ENCODE measurements at places on chromosomes 7 and 10.

DNA sequence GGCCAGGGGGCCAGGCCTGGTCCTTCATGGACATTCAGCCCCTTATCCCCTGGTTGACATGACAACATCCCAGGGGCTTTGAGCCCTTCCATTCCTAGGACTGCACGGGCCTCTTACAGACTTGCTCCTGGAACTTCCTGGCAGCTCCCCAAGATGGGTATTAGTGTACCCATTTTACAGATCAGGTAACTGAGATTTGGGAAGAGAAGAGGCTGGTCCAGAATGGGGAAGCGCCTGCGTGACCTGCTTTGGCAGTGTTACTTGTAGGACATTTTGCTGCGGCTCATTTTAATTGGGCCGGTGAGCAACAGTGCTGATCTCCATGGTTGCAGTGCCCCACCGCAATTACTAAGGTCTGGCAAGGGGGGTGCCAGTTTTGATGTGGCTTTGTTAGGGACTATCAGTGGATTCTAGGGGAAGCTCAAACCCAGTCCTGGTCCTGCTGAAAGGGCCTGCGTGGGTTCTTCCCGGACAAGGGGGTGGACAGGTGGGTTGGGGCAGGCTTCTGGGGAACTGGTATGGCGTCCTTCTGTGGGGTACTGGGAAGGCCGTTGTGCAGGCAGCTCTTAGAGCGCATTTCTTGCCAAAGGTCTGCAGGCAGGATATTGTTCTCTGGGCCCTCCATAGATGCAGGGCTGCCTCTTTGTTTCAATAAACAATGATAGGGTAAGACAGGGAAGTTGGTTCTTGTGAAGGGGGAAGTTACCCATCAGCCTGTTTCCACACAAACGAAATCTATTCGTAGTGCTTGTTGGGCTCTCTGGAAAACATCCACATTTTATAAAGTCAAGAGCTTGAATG is 137.6 kb downstream of the RGS10 start:
- H3K4me1 ChIP-seq = peaks cover 40% of the 10 kb centered on the region
- no peak for DNase-seq
- no peak overlapping the region for H3K4me3 ChIP-seq
- peak overlapping the region; percentile 85 for H3K27ac ChIP-seq

DNA sequence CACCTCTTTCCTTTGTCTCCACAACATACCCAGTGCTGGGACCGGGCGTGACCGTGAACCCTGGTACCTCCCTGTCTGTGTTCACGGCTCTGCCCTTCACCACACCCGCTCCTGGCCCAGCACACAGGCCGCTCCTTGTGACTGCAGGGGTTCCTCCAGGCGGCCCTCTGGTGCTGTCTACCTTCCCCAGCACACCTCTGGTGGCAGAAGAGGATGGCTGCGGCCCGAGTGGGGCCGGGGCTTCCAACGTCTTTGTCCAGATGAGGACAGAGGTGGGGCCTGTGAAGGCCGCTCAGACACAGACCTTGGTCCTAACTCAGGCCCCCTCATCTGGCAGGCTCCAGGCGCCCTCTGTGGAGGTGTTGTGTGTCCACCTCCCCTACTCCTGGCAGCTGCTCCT is 55.4 kb upstream of the SGMS1 start:
- no peak overlapping the region for H3K4me3 ChIP-seq
- H3K27ac ChIP-seq = no peak overlapping the region
- H3K27me3 ChIP-seq = no peaks in the 10 kb centered on the region
- no peaks in the 10 kb centered on the region for H3K4me1 ChIP-seq

DNA sequence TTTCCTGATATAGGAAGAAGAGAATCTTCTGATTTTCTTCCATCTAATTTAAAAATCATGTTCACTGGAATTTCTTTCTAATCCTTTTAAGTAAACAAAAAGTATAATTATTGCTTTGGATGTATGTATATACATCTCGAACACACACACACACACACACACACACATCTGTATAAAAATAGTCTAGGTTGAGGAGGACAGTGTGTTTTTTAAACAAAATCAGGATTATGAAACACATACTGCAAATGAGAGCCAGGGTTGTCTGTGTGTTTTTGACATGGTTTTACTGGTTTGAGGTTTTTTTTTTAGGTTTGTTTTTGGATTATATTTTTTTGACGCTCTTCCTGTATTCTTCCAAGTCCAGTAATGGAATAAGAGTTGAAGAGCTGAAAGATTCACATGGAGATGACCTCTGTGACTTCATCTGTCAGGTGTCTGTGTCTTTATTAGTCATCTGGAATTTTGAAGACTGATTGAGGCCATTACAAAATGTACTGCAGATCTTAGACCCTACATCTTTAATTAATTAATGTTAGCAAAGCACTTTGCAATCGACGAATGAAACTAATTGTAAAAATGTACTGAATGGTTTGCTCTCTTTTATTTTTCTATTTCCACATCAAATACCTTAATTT is 237.1 kb downstream of the SUGCT start:
- no peaks in the 10 kb centered on the region for H3K27me3 ChIP-seq
- H3K4me3 ChIP-seq = no peak overlapping the region
- no peaks in the 10 kb centered on the region for H3K36me3 ChIP-seq
- no peak for DNase-seq
- no peak overlapping the region for H3K27ac ChIP-seq

DNA sequence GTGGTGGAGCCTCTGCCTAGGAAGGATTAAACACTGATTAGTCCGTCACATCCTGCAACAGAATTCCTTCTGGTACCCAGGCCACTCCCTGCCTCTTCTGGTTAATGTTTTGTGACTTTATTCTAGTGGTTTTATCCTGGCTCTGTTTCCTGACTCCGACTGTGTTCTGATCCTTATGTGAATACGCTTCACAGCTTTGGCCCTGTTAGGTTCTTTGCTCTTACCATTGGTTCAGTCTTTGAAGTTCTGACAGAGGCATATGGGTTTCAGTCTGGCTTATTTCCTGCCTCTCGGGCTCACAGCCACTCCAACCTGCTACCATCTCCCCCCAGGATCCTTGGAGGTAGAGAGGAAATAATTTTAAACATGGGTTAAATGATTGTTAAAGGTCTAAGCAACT is 23.2 kb upstream of the FGL2 start:
- no peaks in the 10 kb centered on the region for H3K36me3 ChIP-seq
- no peak for DNase-seq
- no peak overlapping the region for H3K27ac ChIP-seq
- no peaks in the 10 kb centered on the region for H3K4me1 ChIP-seq

- no peak overlapping the region for H3K27ac ChIP-seq
- H3K4me1 ChIP-seq = no peaks in the 10 kb centered on the region
- no peak for DNase-seq
- no peaks in the 10 kb centered on the region for H3K36me3 ChIP-seq
- H3K27me3 ChIP-seq = no peaks in the 10 kb centered on the region
- H3K4me3 ChIP-seq = no peak overlapping the region
Observed at GRCh38 chr7:46257761-46258448, 336.8 kb upstream of the IGFBP3 start.

- H3K4me1 ChIP-seq = peaks cover 5% of the 10 kb centered on the region
- H3K4me3 ChIP-seq = no peak overlapping the region
- no peak for DNase-seq
- no peaks in the 10 kb centered on the region for H3K36me3 ChIP-seq
- no peak overlapping the region for H3K27ac ChIP-seq
- H3K27me3 ChIP-seq = no peaks in the 10 kb centered on the region
Observed at GRCh38 chr10:43217563-43218205, 49.2 kb downstream of the RASGEF1A start.

DNA sequence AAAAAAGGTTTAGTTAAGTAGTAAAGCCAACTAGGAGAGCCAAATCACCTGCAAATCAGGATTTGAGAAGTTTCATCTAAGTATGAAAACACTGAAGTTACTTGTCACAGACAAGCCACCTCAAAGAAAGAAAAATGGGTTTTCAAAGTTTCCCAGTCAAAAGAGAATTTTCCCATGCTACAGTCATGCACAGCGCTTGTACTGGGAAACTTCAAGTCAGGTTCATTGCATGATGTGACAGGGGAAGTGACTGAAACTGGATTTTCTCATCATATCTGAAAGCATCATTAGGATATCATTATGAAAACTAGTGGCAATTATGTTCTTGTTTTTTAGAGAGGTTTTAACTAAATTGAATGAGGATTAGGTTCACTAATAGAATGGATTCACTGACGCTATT is 167.0 kb downstream of the SGMS1 start:
- no peaks in the 10 kb centered on the region for H3K4me1 ChIP-seq
- no peak for DNase-seq
- no peaks in the 10 kb centered on the region for H3K27me3 ChIP-seq

DNA sequence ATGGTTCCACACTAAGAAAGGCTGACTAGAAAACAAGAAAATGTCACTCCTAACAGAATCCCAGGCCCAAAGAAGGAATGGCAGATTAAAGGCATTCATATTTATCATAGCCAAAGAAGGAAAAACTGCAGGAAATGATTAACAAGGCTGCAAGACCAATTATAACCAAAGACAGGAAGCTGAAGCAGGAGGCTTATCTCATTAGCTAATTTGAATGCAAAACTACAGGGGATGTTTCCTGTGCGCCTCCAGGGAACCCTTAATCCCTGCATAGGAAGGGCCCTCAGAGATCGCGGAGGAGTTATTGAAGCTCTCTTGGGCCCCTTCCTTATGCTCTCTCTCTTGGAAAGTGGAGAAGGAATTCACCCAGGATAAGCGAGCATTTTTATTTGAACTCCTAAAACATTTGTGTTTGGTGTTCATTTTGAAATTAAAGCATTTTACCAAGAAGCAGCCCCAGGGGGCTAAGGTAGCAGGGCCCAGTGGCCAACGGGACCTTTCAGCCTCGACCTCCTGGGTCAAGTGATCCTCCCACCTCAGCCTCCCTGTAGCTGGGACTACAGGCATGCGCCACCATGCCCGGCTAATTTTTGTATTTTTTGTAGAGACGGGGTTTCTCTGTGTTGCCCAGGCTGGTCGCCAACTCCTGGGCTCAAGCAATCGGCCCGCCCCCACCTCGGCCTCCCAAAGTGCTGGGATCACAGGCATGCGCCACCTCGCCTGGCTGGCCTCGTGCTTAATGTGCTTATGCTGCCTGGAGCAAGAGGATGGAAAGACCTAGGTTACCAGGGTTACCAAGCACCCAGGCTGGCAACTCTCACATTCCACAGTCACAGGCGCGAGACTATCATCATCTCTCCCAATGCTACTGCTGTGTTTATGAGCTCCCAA is 24.1 kb upstream of the PROSER2 start:
- no peak overlapping the region for H3K4me3 ChIP-seq
- H3K27ac ChIP-seq = no peak overlapping the region
- no peak for DNase-seq
- no peaks in the 10 kb centered on the region for H3K4me1 ChIP-seq
- peaks cover 8% of the 10 kb centered on the region for H3K27me3 ChIP-seq

DNA sequence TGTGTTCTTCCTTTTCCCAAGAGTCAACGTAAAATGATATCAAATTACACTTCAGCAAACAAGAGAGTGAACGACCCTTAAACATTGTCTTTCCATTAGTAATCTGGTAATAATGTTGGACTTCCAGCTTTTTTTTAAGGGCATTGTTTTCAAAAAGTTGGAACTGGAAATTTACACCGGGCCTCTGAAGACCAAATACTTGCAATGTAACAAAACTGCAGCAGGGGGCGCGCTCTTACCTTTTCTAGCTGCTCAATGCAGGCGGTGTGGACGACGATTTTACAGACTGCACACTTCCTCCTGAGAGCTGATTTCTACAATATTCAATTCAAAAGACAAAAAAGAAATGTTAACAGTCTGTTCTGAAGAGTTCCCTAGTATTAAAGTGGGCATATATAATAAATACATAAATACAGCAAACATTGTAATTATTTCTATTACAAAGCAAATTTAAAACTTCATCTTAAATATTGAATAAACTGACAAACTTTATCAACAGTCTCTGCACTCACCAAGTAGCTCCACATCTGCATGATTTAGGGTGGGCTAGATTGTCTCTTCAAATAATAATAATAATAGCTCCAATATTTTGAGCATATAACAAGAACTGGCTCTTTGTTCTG is 190.4 kb downstream of the DGKI start:
- peak; percentile 79 for DNase-seq
- no peaks in the 10 kb centered on the region for H3K36me3 ChIP-seq
- peak overlapping the region; percentile 49 for H3K27ac ChIP-seq
- H3K27me3 ChIP-seq = no peaks in the 10 kb centered on the region
- no peak overlapping the region for H3K4me3 ChIP-seq
- no peaks in the 10 kb centered on the region for H3K4me1 ChIP-seq

- H3K27me3 ChIP-seq = peaks cover 6% of the 10 kb centered on the region
- H3K4me1 ChIP-seq = peaks cover 8% of the 10 kb centered on the region
- peak; percentile 76 for DNase-seq
- H3K4me3 ChIP-seq = peak within 1 kb of the TSS; percentile 83
- H3K36me3 ChIP-seq = peaks cover under 1% of the 10 kb centered on the region
Observed at GRCh38 chr10:26697163-26697921, at the start of gene PDSS1. TSS of gene PDSS1 (plus strand) at chr10:26697701. CDS start at chr10:26697712, 11 bp downstream.

DNA sequence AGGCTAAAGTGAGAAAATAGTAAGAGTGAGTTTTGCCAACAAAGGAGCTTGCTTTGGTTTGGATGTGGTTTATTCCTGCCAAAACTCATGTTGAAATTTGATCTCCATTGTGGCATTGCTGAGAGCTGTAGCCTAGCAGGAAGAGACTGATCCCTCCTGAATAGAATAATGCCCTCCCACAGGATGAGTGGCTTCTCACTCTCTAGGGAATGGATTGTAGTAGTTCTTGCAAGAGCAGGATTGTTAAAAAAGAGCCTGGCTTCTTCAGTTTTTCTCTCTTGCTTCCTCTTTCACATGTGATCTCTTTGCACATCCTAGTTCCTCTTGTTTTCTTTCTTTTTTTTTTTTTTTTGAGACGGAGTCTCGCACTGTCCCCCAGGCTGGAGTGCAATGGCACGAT is 34.4 kb downstream of the ASAH2 start:
- no peak overlapping the region for H3K4me3 ChIP-seq
- no peaks in the 10 kb centered on the region for H3K36me3 ChIP-seq
- no peak for DNase-seq
- no peak overlapping the region for H3K27ac ChIP-seq
- no peaks in the 10 kb centered on the region for H3K27me3 ChIP-seq
- H3K4me1 ChIP-seq = no peaks in the 10 kb centered on the region

GRCh38 chr7:37069336-37069735 is 345.0 kb upstream of the AOAH start:
- H3K4me3 ChIP-seq = no peak overlapping the region
- H3K27me3 ChIP-seq = no peaks in the 10 kb centered on the region

GRCh38 chr10:133608855-133609254 is 17.7 kb downstream of the FRG2B start:
- H3K36me3 ChIP-seq = no peaks in the 10 kb centered on the region
- H3K27me3 ChIP-seq = peaks cover 34% of the 10 kb centered on the region
- DNase-seq = no peak
- H3K27ac ChIP-seq = no peak overlapping the region

DNA sequence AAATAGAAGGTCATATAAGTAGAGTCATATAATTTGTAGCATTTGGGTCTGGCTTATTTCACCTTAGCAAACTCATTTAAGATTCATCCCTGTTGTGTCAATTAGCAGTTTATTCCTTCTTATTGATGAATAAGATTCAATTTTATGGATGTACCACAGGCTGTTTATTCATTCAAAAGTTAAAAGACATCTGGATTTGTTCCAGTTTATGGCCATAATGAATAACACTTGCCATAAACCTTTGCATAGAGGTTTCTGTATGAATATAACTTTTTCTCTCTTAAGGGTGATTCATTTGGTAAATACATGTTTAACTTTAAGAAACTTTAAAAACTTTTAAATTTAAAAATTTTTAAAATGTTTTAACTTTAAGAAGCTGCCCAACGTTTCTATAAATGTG is 66.4 kb downstream of the CPED1 start:
- no peak overlapping the region for H3K4me3 ChIP-seq
- no peak for DNase-seq
- H3K4me1 ChIP-seq = peaks cover 1% of the 10 kb centered on the region
- H3K27me3 ChIP-seq = no peaks in the 10 kb centered on the region
- no peak overlapping the region for H3K27ac ChIP-seq

GRCh38 chr10:6348096-6348874 is 145.6 kb downstream of the PFKFB3 start:
- H3K4me3 ChIP-seq = no peak overlapping the region
- H3K36me3 ChIP-seq = no peaks in the 10 kb centered on the region
- DNase-seq = peak; percentile 44
- no peaks in the 10 kb centered on the region for H3K27me3 ChIP-seq
- peak overlapping the region; percentile 14 for H3K27ac ChIP-seq
